ENCODE measurements at places on chromosomes 3 and 15.

DNA sequence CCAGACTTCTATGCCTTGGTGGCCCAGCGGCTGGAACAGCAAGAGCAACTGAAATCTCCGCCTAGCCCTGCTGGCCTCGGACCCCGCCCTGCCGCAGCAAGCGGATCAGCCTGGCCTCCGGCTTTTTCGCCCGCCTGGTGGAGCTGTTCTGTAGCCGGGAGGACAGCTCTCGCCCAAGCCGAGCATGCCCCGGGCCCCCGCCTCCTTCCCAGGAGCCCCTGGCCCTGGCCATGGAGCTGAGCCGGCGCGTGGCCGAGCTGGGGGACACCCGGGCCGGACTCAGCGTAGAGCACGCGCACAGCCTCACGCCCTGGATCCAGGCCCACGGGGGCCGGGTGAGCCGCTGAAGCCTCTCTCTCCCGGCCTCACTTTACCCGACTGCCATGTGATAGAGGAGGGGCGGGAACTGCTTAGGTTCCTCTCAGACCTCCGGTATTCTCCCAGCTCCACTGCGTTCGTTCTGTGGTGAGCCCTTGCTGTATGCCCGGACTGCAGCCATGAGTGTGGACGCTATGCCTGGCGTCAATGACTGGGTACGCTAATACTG is 24.1 kb upstream of the MRPL3 start:
- DNase-seq, result peak; percentile 63

GRCh38 chr3:88142094-88142624 is 7.6 kb upstream of the C3orf38 start:
- DNase-seq, result no peak

DNA sequence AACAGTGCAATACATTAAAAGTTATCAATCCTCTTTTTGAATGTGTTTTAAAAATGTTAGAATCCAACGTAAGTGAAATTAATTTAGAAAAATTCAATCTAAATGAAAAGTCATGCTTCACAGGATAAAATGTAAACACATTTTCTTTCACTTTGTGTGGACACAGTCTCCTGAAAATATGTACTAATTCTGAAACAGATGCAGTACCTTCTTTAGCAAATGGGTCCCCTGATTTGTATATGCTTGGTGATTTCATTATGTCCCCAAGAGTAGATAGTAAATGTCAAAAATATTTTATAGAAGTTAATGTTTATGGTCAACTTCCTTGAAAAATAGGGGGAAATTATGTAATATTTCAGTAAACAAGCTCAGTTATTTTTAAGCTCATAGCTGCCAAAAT is 28.9 kb downstream of the FOXP1 start:
- no peak for DNase-seq

- DNase-seq, result no peak
These were observed 53.9 kb downstream of the COPS2 start for GRCh38 chr15:49101536-49101935.
